CD4-positive, alpha-beta T cell (primary cell): ENCODE measurements at places on chromosomes 3 and 15.

- no peaks in the 10 kb centered on the region for H3K4me1 ChIP-seq
- H3K4me3 ChIP-seq = no peak overlapping the region
- no peak for DNase-seq
- H3K27me3 ChIP-seq = no peaks in the 10 kb centered on the region
- no peaks in the 10 kb centered on the region for H3K36me3 ChIP-seq
Observed at GRCh38 chr3:74121761-74122160, 492.7 kb downstream of the CNTN3 start.

GRCh38 chr15:67548862-67549651, 6.6 kb downstream of the MAP2K5 start:
- H3K27me3 ChIP-seq = no peaks in the 10 kb centered on the region
- DNase-seq = no peak
- peaks cover 19% of the 10 kb centered on the region for H3K36me3 ChIP-seq
- no peak overlapping the region for H3K27ac ChIP-seq
- H3K4me3 ChIP-seq = no peak overlapping the region
- H3K4me1 ChIP-seq = peaks cover under 1% of the 10 kb centered on the region

GRCh38 chr3:27287052-27287451, 82.1 kb downstream of the NEK10 start:
- H3K4me1 ChIP-seq = no peaks in the 10 kb centered on the region
- no peak overlapping the region for H3K4me3 ChIP-seq
- H3K36me3 ChIP-seq = no peaks in the 10 kb centered on the region
- H3K27ac ChIP-seq = no peak overlapping the region
- H3K27me3 ChIP-seq = no peaks in the 10 kb centered on the region
- DNase-seq = no peak

DNA sequence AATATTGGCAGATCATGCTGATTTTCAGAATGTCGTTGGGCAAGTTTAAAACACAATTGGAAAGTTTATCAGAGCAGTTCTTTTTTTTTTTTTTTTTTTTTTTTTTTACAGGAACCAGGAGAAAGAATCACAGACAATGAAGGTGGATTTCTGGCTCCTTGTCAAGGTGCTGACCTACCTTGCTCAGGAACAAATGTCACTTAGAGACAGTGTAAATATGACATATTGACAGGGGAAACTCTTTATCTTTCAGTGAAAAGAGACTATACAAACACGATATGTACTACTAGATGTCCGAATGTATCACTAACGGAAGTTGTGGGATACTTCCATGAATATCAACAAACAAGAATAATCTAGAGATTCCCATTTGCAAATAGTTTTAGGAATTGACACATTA, 237.3 kb downstream of the FMN1 start:
- peaks cover 6% of the 10 kb centered on the region for H3K27me3 ChIP-seq
- DNase-seq = no peak
- H3K27ac ChIP-seq = no peak overlapping the region
- no peaks in the 10 kb centered on the region for H3K36me3 ChIP-seq

- H3K27ac ChIP-seq = no peak overlapping the region
- H3K4me1 ChIP-seq = no peaks in the 10 kb centered on the region
- no peak for DNase-seq
- no peaks in the 10 kb centered on the region for H3K36me3 ChIP-seq
- H3K4me3 ChIP-seq = no peak overlapping the region
Observed at GRCh38 chr15:61038910-61039309, 190.2 kb downstream of the RORA start.
